Peyer's patch (tissue), 4 donors: ENCODE measurements at places on chromosomes 4 and X. TPM values are rescaled to one million over a fixed set of nuclear protein-coding genes. Genes with fewer than 3 reads are reported as not detected.

The NCAPG gene
- 21.5 TPM for total RNA-seq

The GUF1 gene
- 17.3 TPM for total RNA-seq

- H3K4me3 ChIP-seq, result no peak overlapping the region
- no peaks in the 10 kb centered on the region for H3K36me3 ChIP-seq
- no peak for DNase-seq
- no peaks in the 10 kb centered on the region for H3K27me3 ChIP-seq
- no peaks in the 10 kb centered on the region for H3K4me1 ChIP-seq
Measured at GRCh38 chr4:11514003-11514402, 85.3 kb upstream of the HS3ST1 start.

GRCh38 chrX:54076903-54077302 lies 32.6 kb upstream of the PHF8 start:
- no peaks in the 10 kb centered on the region for H3K36me3 ChIP-seq
- no peaks in the 10 kb centered on the region for H3K4me1 ChIP-seq
- no peak for DNase-seq
- no peaks in the 10 kb centered on the region for H3K27me3 ChIP-seq
- no peak overlapping the region for H3K4me3 ChIP-seq

The TENM3 gene
- 1.7 TPM for total RNA-seq

The SPANXA1 gene
- total RNA-seq, result not detected

DNA sequence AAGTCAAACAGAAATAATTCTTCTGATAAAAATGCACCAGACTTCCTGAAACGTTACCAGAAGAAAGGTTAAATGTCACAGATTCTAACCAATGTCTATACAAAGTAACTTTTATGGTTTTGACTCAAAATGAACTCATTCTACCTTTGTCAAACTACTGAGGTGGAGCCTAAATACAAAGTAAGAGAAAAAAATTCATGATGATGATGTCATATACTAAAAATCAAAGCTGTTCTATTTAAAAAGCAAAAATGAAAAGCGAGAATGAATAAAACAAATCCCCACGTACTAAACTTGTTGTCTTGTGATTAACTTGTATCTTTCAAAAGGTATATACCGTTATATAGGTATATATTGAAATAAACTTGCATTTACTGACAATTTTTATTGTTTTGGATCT lies 21.7 kb downstream of the GNPDA2 start:
- no peaks in the 10 kb centered on the region for H3K36me3 ChIP-seq
- H3K4me3 ChIP-seq, result no peak overlapping the region
- DNase-seq, result no peak
- H3K4me1 ChIP-seq, result no peaks in the 10 kb centered on the region

- H3K27ac ChIP-seq, result peak overlapping the region; percentile 84
- H3K36me3 ChIP-seq, result no peaks in the 10 kb centered on the region
- peaks cover 7% of the 10 kb centered on the region for H3K4me1 ChIP-seq
- no peaks in the 10 kb centered on the region for H3K27me3 ChIP-seq
Measured at GRCh38 chr4:94208266-94208665, 601 bp downstream of the SMARCAD1 start.

- no peak overlapping the region for H3K27ac ChIP-seq
- DNase-seq, result no peak
- no peak overlapping the region for H3K4me3 ChIP-seq
Measured at GRCh38 chr4:47444031-47444430, 19.5 kb downstream of the COMMD8 start.
